ENCODE measurements at places on chromosomes 7 and 10.

DNA sequence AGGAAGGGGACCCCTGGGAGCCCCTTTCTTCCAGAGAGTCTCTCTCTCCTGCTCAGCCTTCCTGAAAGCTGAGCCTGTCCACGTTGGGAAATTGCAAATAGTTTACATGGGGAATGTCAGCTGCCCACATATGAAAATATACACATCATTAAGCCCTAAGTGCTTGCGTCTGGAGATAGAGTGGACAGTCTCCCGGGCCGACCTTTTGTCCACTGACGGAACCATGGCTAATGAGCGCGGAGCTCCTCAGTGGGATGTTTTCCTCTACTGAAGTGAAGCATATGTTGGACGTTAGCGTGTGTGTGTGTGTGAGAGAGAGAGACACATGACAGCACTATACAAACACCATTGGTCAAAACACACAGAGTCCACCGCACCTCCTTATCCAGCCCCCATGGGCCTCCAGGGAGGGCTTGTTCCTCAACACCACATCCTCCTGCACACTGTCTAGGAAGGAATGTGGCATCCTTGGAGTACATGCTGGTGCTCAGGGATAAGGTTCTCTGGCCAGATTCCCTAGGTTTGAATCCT, 128.4 kb downstream of the RGS10 start:
- DNase-seq: no peak

GRCh38 chr10:30412901-30413300, 21.1 kb upstream of the MAP3K8 start:
- DNase-seq: no peak

- no peak for DNase-seq
These were observed 125.3 kb downstream of the NEURL1 start for GRCh38 chr10:103618575-103619423.

GRCh38 chr10:91162050-91162494, 58.4 kb upstream of the PCGF5 start:
- no peak for DNase-seq

- no peak for DNase-seq
These were observed 229.6 kb downstream of the PRPF18 start for GRCh38 chr10:13816195-13816925.

GRCh38 chr7:156145184-156145583, 332.9 kb upstream of the SHH start:
- no peak for DNase-seq

DNA sequence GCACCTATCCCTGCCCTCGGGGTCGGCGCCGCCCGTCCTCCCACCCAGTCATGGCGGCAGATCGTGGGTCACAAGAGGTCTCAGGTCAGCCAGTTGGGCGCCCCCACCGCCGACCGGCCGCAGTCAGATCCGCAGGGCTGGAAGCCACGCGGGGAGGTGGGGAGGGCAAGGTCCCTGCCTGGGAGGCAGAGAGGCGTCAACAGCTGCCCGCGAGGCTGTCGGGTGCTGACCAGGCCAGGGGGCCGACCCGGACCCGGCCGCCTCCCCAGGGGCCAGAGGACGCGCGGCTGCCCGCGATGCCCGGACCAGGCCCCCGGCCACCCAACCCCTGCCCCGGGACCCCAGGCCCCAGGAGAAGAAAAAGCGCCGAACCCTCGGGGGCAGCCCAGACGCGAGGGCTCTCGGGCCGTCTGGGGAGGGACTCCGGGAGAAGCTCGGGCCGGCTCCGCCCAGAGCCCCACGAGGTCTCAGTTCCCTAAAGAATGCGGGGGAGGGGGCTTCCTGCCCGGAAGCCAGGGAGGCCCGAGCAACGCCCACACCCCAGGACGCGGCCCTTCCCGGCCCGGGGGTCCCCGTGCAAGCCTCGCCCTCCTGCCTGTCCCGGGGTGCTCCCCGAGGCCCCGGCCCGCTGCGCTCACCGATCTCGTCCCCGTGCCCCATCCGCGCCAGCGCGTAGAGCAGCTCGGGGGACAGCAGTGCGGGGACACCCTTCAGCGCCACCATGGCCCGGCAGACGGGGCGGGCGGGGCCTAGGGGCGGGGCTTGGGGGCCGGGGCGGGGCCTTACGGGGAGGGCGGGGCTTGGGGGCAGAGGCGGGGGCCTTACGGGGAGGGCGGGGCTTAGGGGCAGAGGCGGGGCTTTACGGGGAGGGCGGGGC, at the start of gene FUOM:
Gene FUOM, minus strand, starts transcription at position 735 of the 877 bp plus-strand sequence. Its CDS starts 12 bp downstream, at position 723.
- DNase-seq: no peak

- DNase-seq: no peak
These were observed 23.5 kb downstream of the PWWP2B start for GRCh38 chr10:132420469-132420980.

DNA sequence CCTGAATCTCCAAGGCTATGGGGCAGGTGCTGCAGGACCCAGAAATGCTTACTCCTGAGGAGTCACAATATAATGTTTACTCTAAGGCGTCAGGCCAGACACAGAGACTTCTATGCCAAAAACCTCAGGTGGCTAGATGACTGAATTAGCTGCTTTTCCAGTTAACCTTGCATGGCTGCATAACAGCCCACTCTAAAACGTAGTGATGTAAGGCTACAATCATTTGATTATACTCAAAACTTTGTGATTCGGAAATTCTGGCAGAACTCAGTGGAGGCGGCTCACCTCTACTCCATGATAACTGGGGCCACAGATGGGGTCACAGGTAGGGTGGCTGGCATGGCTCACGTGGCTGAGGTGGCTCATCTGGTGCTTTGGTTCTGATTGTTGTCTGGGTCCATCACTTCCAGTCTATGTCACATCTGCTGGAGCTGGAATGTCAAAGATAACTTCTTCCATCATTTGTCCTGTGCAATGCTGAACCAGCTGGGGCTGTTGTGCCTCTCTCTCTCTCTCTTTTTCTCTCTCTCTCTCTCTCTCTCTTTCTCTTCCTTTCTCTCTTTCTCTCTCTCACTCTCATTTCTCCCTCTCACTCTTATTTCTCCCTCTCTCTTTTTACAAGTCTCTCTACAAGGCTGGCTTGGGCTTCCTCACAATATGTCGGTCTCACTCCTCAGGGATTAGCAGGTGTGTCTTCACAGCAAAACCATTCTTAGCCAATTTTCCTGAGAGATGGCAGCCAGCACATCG, 11.8 kb downstream of the TMEM72 start:
- no peak for DNase-seq

GRCh38 chr7:27106181-27106900, 3.9 kb upstream of the HOXA2 start:
- DNase-seq: no peak

- DNase-seq: peak; percentile 53
These were observed at the start of gene LAMB1 for GRCh38 chr7:108002726-108003598. Gene LAMB1 (minus strand): TSS chr7:108003161. CDS start chr7:108002885, 276 bp downstream.

DNA sequence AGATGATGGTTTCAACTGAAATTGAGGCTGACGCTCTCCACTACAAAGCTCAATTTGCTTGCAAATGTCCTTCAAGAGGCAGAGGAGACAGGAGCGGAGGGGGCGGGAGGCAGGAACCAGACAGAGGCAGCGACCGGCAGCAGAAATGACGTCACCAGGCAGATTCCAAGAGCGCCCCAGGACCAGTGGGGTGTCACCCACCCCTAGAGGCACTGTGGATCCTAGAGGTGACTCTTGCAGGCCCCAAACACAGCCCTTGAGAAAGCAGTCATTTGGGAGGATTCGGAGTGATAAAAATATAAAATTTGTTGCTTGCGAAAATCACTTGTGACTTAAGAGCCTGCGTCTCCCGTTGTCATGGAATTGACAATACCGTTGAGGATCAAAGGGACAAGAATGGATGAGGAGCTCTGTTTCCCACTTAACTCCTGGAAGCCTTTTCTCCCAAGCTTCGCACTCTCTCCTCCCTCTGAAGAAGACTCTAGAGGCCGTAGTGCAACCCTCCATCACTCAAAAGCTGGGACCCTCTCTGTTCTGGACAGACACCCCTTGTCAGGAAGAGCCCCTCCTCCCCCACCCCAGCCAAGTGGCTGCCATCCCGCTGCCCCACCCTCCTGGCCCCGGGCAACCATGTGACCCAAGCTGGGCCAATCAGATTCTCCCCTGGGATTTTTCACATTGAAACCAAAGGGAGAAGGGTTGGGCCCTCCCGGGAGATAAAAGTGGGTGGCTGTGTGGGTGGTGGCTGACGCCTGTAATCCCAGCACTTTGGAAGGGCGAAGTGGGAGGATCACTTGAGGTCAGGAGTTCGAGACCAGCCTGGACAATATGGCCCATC, 16.3 kb upstream of the SLC29A4 start:
- DNase-seq: no peak

DNA sequence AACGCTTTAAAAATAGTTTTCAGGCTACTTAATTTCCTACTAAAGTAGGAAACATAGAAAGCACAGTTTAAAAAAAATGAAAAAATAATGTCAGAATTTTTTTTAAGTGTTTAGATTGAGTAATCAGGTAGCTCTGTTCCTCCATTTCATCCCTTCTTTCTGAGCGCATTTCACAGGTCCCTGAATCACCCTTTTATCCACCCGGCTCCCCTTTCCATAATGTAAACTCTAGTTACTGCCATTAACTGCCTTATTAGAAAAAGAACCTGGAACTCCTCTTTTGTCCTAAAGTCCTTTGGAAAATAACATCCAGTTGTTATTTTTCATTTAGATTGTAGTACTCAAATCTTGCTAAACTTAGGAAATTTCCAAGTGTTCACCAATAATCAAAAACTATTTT, 5.8 kb downstream of the KCND2 start:
- DNase-seq: no peak

DNA sequence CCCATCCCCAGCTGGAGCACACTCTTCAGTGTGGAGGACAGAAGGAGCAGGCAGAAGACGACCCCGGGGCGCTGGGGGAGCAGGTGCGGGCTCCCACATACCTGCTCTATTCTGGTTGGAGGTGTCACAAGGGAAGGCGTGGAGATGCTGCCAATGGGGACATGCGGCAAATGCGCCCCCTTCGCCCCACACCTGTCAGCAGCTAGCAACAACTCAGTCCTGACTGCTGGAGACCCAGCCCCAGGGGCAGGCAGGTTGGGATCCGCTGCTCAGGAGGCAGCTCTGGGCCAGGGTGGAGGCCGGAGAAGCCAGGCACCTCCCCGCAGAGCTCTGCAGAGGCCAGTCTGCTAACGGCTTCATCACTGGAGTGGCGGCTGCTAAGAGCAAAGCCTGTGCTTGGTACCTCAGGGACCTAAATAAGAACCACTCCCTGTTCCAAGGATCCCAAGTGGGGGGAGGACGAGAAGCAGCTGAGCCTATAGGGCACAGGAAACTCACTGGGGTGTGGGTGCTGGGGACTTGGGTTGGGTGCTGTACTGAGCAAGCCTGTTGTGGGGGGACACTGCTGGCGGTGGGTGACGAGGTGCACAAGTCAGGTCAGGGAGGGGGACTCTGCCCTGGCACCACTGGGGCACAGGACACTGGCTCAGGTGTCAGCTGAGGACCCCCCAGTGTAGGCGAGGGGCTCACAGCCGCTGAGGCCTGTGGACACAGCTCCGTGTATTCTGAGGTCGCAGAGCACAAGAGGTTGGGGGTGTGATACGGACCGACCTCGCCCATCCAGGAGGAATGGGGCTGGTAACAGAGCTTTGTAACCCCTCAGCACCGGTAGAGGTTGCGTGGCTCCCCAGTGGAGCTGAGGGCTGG, 19.2 kb upstream of the GPR146 start:
- no peak for DNase-seq

DNA sequence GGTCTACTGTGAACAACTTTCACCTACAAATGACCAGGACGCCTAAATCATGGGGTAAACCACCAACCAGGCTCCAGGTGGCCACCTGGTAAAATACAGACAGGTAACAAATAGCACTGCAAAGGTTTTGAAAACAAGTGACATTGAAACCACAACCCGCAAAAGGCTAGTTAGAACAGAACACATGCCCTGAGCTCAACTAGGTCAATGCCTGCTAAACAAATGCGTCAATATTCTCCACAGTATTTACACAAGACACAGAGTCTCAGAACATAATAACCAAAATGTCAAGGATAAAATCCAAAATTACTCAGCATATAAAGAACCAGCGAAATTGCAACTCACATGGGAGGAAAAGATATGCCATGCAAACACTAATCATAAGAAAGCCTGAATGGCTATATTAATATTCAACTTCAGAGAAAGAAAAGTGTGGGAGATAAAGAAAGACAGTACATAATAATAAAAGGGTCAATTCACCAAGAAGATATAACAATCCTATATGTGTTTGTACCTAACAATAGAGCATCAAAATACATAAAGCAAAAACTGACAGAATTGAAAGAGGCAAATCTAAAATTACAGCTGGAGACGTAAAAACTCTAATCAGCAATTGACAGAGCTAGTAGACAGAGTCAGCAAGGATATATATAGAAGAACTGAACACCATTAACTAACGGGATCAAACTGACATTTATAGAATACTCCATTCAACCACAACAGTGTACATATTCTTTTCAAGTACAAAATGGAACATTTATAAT, 47.6 kb downstream of the SMURF1 start:
- DNase-seq: no peak
